Stimulated activated CD4-positive, alpha-beta T cell treated with anti-CD3 and anti-CD28 coated beads, Interleukin-2, amount 100 ng/mL, for 48 hours (primary cell): ENCODE measurements at places on chromosomes 7 and 10.

DNA sequence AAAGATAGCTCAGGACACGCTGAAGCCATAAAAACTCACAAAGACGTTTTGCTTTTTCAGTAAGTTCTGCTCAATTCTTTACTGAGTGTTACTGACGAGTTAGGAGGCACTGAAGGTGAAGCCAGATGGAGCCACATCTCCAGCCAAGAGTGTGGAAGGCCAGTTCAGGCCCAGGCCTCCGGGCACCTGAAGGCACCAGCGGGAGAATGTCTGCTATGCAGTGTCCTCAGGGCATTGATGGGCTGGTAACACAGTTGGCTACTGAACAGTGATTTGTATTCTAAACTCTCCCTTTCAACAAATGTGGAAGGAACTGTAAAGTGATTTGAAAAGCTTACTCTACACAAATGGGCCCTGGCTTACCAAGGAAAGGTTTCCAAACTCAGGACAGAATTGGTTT lies 64.8 kb upstream of the SVIL start:
- no peak for DNase-seq

GRCh38 chr10:29245476-29245875 lies 43.4 kb upstream of the LYZL1 start:
- DNase-seq = no peak

- DNase-seq = no peak
Measured at GRCh38 chr7:158025686-158026600, 561.7 kb downstream of the PTPRN2 start.

- no peak for DNase-seq
Measured at GRCh38 chr10:78531088-78531487, 497.4 kb downstream of the RPS24 start.

- no peak for DNase-seq
Measured at GRCh38 chr7:44382459-44383265, 57.3 kb upstream of the CAMK2B start.

GRCh38 chr7:107917763-107918651 lies 27.0 kb downstream of the DLD start:
- DNase-seq = no peak

DNA sequence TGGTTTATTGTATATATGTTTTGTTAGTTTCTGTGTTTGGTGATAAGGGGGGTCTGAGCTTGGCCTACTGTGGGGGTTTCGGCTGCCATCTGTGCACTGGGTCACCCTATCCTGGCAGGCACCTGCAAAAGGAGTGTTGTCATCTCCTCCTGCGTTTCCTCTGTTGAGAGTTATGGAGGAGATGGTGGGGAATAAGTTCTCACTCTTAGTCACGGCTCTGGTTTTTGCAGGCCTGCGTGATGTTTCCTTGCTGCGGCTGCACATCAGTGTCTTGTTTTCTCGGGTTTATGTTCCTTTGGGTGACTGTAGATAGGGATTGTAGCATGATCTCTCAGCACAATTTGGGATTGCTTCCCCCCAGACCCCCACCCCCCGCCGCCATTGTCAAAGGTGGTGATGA lies 36.8 kb downstream of the CCM2 start:
- no peak for DNase-seq

DNA sequence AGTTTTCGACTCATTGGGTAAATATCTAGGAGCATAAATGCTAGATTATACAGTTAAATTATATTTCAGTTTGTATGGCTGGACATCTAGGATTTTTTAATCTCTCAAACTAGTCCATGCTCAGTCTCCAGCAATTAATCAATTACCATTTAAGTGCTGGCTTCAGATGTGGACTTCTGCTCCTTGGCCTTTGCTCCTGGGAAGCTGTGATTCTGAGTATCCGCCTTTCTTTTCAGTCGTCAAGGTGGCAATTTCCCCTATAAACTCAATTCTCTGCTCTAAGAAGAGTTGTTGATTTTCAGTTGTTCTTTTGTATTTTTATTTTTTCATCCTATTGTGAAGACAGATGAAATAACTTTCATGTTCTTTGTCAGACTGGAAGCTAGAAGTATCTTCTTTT lies 23.7 kb downstream of the TFPI2 start:
- DNase-seq = no peak

- DNase-seq = peak; percentile 71
Measured at GRCh38 chr10:43396061-43396927, 12.7 kb downstream of the HNRNPF start.

DNA sequence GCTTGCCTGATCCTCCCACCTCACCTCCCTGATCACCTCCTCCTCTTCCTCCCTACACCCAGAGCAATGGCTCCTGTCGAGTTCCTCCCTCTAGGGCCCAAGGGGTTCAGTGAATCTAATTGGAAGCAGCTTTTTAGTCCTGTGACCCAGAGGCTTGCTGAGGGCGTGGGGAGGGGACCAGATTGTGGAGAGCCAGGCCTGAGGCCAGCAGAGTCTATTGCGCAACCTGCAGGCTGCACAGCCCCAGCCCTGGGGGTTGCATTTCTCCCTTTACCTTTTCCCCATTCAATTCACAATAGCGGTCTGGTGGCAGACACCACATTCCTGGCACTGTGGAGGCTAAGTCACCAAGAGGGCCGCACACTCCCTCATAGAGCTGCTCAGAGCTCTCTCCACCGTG lies 32.5 kb downstream of the GHRHR start:
- no peak for DNase-seq

DNA sequence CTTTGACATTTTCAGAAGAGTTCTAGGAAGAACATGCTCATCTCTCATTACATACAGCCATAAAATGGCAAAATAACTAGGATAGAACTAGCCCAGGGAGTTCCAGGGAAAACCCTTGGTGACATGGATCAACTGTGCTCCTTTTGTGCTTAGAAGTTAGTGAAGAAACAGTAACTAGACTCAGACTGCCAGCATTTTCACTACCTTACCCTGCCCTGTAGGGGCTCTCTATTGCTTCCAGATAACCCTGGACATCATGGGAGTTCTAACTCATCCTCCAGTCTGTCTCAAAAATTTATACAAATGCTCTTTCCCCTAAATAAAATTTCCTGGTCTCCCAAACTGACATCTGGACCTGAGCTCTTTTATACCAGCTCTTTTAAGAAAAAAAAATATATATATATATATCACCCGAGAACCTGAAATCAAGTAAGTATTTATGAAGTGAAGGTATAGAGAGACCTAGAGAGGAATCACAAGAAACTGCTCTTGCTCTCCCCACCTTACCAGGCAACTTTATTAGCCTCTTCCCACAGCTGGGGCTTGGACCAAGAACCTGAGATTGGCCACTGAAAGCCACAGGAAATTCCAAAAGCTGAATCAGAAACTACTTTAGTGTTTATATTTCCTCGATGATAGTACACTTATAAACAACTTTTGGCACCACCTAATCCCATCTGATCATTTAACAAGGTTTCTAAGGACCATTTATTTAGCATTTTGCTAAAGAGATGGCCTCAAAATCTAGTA lies 101.4 kb downstream of the RELN start:
- no peak for DNase-seq

DNA sequence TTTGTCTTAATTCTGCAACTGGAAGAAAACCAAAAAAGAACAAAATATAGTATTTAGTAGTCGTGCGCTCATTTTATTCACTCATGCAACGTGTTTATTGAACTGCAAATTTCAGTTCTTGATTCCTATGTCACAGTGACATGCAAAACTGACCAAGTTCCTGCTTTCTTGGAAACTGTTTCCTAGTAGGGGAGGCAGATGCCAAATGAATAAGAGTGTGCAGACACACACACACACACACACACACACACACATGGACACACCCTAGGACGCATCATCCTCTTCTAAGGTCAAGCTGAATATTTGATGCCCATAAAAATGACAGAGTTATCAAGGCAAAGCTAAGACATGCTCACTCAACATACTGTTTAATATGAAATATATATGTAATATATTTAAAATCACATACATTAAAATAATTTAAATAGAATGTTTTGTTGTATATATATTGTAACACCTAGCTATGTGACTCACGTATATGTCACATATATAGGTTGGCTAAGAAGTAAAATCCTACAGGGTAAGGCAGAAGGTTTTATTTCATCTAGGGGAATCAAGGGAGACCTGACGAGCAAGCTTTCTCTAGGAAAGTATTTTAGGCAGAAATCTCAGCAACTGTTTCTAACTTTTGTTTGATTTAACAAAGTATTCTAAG lies 79.6 kb downstream of the SVIL start:
- no peak for DNase-seq

DNA sequence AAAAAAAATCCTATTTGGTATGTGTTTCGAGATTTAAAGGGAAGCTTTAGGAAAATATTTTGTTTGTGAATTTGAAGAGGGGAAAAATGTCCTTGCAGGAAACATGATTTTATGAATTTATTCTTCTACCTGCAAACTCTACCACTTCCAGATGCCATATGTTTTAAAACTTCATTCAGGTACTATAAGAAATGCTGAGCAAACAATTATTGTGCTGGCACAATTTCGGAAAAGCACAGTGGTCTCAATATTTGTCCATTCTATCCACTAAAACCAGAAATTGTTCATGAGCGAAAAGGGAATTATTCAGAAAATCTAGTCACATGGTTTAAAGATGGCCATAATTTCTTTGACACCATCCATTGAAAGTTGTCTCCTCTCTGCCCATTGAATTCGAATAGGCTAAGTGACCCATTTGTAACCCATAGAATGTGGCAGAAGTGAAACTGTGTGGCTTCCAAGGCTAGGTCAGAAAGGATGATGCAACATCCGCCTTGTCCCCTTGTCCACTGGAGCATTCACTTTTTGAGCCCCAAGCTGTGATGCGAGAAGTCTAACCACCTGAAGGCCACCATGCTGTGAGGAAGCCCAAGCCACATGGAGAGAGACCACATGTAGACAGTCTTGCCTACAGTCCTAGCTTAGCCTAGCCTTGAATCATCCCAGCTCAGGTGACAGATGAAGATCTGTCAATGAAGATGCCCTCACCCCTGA lies 189.8 kb upstream of the PRKCQ start:
- no peak for DNase-seq

- DNase-seq = no peak
Measured at GRCh38 chr7:119452401-119452800, 820.6 kb upstream of the KCND2 start.

DNA sequence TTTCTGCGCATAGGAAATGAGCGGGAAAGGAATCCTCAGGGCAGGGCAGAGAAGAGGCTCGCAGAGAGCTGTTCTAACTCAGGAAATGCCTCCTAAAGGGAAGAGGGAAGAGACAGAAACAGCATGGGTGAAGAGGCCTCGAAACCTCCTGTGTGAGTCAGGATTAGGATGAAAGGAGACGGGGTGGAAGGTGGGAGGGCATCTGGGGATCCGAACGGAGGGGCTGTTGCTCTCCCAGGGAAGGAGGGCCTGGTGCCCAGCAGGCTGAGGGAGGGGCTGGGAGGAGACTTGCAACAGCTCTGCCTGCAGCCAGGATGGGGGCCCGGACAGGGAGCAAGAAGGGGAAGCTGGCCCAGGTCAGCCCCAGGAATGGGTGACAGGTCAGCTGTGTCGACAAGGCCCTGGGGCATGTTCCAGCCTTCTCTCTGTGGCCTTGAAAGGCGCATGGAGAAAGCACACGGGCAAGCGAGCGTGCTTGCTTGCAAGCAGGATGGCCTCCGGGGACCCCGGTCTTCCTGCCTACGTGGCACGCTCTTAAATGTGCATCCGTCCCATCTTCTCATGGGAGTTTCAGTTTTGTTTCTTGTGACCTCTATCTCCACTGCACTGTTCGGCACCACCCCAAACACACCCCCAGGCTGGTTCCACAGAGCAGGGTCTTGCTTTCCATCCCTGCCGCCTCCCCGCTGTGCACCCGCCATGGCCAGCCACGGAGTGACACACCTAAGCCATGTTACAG lies 63.5 kb downstream of the HIPK2 start:
- no peak for DNase-seq

DNA sequence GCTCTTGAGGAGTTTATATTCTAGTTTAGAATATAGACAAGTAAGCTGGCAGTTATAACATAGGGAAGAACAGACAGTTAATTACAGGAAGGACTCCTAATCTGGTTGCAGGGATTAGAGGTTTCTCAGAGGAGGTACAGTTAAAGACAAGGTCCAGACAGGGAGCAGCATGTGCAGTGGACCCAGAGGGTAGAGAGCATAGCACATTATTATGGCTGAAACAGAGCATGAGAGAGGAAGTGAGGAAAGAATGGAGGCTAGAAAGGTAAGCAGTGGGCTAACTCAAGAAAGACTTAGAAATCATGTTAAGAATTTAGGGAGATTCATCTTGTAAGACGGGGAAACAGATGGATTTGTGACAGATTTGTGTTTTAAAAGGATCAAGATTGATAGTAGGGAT lies 9.7 kb downstream of the MIOS start:
- DNase-seq = no peak

DNA sequence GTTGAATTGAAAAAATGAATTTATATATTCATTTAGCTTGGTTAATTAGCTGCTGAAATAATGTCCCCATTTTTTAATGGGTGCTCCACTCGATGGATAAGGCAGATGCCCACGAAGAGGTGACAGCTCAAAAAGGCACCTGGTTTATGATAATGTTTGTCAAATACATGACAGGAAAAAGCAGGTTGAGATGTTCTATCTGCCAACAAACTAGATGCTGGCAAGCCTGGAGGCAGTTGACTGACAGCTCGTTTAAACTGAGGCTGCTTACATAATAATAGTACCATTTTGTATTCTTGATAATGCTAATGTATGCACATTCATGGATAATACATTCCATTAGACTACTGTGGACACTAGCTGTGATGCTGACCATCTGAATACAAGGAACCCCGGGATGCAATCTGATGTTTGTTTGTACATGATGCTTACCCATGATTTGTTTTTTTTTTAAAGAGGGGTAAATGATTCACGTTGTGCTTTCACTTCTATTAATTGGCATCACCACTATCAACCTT lies 69.0 kb upstream of the GPR158 start:
- no peak for DNase-seq

DNA sequence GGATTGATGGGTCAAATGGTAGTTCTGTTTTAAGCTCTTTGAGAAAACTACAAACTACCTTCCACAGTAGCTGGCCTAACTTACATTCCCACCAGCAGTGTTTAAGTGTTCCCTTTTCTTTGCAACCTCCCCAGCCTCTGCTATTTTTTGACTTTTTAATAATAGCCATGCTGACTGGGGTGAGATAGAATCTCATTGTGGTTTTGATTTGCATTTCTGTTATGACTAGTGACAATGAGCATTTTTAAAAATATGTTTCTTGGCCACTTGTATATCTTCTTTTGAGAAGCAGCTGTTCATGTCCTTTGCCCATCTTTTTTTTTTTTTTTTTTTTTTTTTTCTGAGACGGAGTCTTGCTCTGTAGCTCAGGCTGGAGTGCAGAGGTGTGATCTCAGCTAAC lies 155.2 kb upstream of the BMPER start:
- DNase-seq = no peak

- no peak for DNase-seq
Measured at GRCh38 chr10:91350651-91351081, 59.5 kb upstream of the HECTD2 start.

DNA sequence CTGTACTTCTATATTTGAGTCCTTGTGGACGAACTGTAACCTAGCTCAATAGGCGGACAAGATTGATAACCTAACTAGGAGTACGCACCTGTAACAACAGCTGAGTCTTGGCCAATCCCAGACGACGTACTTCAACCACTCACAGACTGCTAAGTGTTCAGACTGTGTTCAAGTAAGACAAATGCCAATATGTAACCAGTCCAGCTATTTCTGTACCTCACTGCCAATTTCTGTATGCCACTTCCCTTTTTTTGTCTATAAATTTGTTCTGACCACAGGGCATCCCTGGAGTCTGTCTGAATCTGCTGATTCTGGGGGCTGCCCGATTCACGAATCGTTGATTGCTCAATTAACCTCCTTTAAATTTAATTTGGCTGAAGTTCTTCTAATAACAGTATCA lies 32.2 kb downstream of the HACD1 start:
- no peak for DNase-seq

GRCh38 chr7:106660862-106661720 lies at the start of gene CCDC71L:
Gene CCDC71L (minus strand): TSS chr7:106661158. CDS start chr7:106660896, 262 bp downstream.
- DNase-seq = peak; percentile 87

GRCh38 chr10:7045891-7046599 lies 364.8 kb downstream of the SFMBT2 start:
- no peak for DNase-seq
